ENCODE measurements at places on chromosomes 3 and 15. TPM values are rescaled to one million over a fixed set of nuclear protein-coding genes. Genes with fewer than 3 reads are reported as not detected.

Gene CCR3
- 0.94 TPM for total RNA-seq

Gene IL17RD
- 2.7 TPM for total RNA-seq

Gene CFAP100
- not detected for total RNA-seq

Gene GHSR
- total RNA-seq: not detected

Gene MNS1
- total RNA-seq: 0.47 TPM

Gene ACVR2B
- 1.4 TPM for total RNA-seq

Gene SCG3
- total RNA-seq: not detected

Gene PYDC2
- total RNA-seq: not detected

Gene FEZF2
- total RNA-seq: not detected

Gene GRM7
- total RNA-seq: not detected

Gene WNT5A
- total RNA-seq: 0.15 TPM

Gene AGTR1
- 1.9 TPM for total RNA-seq

All from smooth muscle cell of the coronary artery (primary cell).